ENCODE measurements at places on chromosomes 6 and 20. TPM values are rescaled to one million over a fixed set of nuclear protein-coding genes. Genes with fewer than 3 reads are reported as not detected.

TCP1 gene
- 266 TPM for polyA plus RNA-seq

DNA sequence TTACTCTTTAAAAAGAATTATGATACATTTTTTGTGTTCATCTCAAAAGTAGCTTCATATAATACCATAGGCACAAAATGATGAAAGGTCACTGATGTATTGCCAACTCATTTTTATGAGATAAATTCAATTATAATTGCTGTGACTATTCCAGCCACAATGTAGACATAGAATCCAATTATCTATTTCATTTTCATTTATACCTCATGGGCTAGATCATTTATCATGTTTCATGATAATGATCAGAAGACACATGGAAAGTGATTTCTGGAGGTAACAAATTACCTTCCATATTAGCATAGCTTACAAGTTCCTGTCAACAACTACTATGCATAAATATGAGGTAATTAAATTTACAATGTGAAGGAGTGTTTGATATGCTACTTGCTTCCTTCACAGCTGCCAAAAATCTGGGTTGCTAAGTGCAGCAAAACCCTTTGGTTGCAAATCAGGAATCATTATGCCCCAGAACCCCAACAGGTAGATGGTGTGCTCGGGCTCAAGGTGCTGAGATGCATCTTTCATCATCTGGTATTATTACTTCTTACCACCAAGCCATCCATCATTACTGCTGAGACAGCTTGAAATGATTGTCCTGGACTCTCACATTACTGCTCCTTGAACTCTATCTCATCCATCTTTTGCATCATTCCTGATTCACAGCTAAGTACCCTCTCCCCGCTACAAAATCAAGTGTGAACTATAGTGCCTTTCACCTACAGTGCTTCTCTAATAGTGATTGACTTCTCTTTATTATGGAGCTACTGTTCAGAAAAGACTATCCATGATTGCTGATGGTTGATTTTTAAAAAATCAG is 306.0 kb upstream of the THEMIS start:
- DNase-seq, result no peak

FOXF2 gene
- 0.19 TPM for polyA plus RNA-seq

DNA sequence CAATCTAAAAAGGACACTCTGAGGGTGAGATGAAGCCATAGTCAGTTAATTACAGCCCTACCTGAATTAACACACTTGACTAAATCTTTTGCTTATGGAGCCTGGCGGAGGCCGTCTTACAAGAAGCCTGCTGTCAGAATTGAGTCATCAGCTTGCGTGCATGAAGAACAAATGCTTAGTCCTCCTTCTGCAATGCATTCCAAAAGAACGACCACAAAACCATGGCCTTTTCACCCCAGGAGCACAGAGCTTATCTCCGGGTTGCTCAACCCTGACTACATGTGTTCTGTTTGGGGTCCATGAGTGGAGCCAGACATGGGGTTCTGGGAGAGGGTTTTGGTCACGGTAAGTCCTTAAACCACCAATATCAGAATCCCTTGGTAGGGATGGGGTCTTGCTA is 318.1 kb downstream of the CLIC5 start:
- no peak for DNase-seq

- no peak for DNase-seq
Observed at GRCh38 chr6:108841377-108841855, 6.8 kb upstream of the ARMC2 start.

MCCD1 gene
- 14.0 TPM for polyA plus RNA-seq

DNA sequence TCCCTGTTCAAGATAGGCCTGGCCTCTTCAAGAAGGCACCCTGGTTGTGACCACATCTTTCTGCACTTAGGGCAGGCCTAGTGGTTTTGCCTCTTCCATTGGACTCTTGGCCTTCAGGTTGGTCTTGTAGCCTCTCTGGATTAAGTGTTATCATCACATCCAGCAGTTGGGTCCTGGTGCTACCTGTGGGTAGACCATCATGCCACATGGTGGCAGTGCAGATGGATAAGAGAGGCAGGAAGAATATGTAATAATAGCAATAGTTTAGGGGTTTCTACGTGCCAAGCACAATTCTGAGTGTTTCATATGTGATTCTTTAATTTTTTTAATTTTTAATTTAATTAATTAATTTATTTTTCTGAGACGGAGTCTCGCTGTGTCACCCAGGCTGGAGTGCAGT is 28.5 kb upstream of the SNRPB2 start:
- DNase-seq, result no peak

DNA sequence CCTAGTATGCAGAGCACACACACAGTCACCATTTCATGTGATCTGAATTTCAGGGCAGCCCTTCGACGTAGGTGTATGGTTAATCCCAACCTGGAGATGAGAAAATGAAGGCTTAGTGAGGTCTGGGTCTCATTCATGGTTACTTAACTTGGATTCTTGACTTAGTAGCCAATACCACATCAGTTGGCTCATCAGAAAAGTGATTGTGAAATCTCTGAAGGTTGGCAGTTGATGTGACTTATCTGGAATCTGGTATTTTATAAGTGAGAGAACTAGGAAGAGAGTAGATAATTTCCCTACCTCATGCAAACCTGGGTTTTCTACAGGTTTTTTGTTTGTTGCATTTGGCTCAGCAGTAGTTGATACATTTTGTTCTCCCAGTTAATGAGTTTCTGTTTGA is 123.7 kb downstream of the CCDC170 start:
- DNase-seq, result no peak

- DNase-seq, result no peak
Observed at GRCh38 chr6:111210194-111210728, 123.0 kb downstream of the SLC16A10 start.

GRCh38 chr6:110520209-110520965 is 44.0 kb upstream of the SLC22A16 start:
- no peak for DNase-seq

GRCh38 chr20:12093057-12093796 is 175.5 kb downstream of the BTBD3 start:
- DNase-seq, result no peak

UBD gene
- 1.8 TPM for polyA plus RNA-seq

THEMIS gene
- polyA plus RNA-seq, result not detected

GRCh38 chr6:126344181-126344580 is 4.3 kb downstream of the CENPW start:
- DNase-seq, result no peak

DNA sequence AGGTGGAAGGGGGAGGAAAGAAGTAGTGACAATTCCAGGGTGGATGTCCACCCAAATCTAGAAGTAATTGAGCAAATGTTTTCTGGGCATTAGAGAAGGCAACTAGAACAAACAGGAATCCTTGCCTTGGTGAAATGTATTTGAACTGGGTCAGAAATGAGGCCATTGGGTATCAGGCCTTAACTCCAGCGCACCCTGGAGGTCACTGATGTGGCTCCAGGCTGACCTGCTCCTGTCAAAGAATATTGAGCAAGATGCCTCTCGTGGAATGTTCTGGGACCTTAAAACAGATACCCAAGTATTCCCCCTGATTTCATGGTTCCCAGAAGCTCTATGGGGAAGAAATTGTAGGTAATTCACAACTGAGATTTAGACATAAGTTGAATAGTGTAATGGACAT is 6.9 kb downstream of the HLA-DPB1 start:
- DNase-seq, result no peak

CCR6 gene
- 0.08 TPM for polyA plus RNA-seq

INSM1 gene
- polyA plus RNA-seq, result not detected

GRCh38 chr6:155013457-155013876 is 18.4 kb downstream of the TIAM2 start:
- no peak for DNase-seq

- no peak for DNase-seq
Observed at GRCh38 chr6:87803791-87804190, 101.8 kb upstream of the AKIRIN2 start.

- DNase-seq, result no peak
Observed at GRCh38 chr6:13235339-13235738, 93.0 kb downstream of the TBC1D7 start.

GRCh38 chr6:131116755-131117360 is 18.4 kb upstream of the AKAP7 start:
- no peak for DNase-seq

DNA sequence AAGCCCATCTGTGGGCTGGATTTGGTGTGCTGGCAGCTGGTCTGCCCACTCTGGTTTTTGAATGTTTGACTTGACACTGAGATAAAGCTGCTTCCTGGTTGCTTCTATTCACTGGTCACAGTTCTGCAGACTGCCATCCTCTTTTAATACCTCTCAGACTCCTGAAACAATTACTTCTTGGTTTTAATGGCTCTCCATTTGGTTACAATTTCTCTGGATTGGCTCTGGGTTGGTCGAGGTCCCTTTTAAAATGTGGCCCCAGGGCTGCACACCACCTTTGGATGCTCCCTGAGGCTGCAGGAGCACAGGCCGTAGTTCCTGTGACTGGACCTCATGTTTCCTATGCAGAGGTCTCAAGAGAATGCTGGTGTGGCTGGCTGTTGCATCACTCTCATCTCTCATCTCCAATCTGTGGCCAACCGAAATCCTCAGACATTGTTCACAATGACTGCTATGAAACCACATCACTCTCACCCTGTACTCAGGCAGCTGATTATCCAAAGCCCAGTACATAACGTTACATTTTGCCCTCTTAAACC is 98.5 kb downstream of the INSM1 start:
- DNase-seq, result no peak

- DNase-seq, result no peak
Observed at GRCh38 chr6:157681041-157681650, 141.9 kb upstream of the SNX9 start.

- DNase-seq, result no peak
Observed at GRCh38 chr6:148677594-148678476, 69.0 kb upstream of the UST start.

LAMA4 gene
- polyA plus RNA-seq, result 92.2 TPM
